ENCODE measurements at places on chromosomes 1 and 21. TPM values are rescaled to one million over a fixed set of nuclear protein-coding genes. Genes with fewer than 3 reads are reported as not detected.
A peak's percentile ranks its signal among the peaks of the same experiment; 100 is the strongest.

LEFTY2 gene
- total RNA-seq = 38.3 TPM

RUSC1 gene
- total RNA-seq = 49.1 TPM

SYNC gene
- 72.5 TPM for total RNA-seq

RSPH1 gene
- total RNA-seq = not detected

KCNE2 gene
- total RNA-seq = not detected

GPR153 gene
- total RNA-seq = 5.8 TPM

C1QA gene
- total RNA-seq = not detected

CSDE1 gene
- total RNA-seq = 540 TPM

DNA sequence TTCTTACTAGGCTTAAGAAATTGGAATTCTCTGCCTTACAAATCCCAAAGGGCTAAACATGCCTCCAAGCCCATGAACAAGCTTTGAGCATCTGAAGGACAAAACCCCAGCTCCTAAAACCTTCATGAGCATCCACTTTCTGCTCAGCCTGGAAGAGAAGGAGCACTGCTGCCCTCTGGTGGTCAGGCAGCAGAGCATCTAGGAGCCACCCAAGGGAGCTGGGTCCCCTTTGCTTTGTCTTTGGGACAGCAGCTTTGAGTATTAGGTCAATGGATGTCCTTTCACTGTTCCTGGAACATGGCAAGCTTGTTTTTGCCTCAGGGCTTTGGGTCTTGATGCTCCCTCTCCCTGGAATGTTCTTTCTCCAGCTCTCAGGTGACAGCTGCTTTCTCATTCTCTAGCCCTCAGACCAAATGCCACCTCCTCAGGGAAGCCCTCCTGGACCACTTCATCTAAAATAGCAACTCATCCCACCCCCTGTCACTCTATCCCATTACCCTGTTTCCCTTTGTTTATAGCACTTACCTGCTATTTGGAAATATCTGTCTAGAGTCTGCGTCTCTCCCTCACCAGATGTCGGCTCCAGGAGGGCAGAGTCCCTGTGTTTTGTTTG, 25.7 kb downstream of the RAB7B start:
- peaks cover 8% of the 10 kb centered on the region for H3K36me3 ChIP-seq
- DNase-seq = no peak
- H3K27ac ChIP-seq = no peak overlapping the region
- no peak overlapping the region for H3K4me3 ChIP-seq
- H3K4me1 ChIP-seq = peaks cover 6% of the 10 kb centered on the region

DNA sequence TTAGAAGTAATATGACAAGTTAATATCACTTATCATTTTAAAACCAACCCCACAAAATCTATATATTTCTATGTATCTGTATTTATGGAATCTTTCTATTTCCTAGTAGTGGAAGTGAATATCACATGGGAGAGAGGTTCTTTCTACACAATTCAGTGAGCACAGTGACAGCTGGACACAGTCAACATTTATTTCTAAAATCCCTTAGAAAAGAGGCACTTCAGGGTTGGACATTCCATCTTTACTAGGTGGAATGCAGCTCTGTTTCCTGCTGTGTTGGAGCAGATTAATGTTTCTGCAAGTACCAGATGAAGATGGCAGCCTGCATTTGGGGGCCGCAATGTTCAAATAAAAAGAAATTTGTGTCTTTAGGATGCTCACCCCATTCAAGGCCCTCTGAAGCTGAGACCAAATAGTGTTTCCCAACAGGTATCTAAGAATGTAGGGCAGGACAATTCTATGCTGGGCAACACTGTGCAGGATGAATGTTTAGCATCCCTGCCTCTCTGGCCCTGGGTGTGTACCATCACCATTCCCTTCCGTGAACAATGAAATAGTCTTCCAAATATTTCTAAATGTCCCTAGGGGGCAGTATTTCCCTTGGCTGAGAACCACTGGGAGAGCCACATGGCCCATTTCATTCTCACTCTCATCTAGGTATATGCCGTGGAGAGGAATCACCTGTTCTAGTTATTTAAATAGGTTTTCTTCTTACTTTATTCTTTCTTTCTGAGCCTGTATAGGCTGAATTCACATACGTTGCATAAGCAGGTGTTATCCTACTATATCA, 394.8 kb downstream of the PRDM2 start:
- no peak for DNase-seq
- H3K36me3 ChIP-seq = peaks cover 7% of the 10 kb centered on the region
- no peak overlapping the region for H3K4me3 ChIP-seq
- H3K27ac ChIP-seq = no peak overlapping the region

GRCh38 chr1:182381962-182382819, 9.4 kb downstream of the GLUL start:
- no peaks in the 10 kb centered on the region for H3K27me3 ChIP-seq
- H3K4me1 ChIP-seq = no peaks in the 10 kb centered on the region
- H3K36me3 ChIP-seq = peaks cover 40% of the 10 kb centered on the region
- no peak overlapping the region for H3K4me3 ChIP-seq
- no peak for DNase-seq

- no peaks in the 10 kb centered on the region for H3K27me3 ChIP-seq
- DNase-seq = no peak
- peak overlapping the region; percentile 25 for H3K27ac ChIP-seq
Measured at GRCh38 chr1:246629030-246629429, 62.8 kb downstream of the CNST start.

DNA sequence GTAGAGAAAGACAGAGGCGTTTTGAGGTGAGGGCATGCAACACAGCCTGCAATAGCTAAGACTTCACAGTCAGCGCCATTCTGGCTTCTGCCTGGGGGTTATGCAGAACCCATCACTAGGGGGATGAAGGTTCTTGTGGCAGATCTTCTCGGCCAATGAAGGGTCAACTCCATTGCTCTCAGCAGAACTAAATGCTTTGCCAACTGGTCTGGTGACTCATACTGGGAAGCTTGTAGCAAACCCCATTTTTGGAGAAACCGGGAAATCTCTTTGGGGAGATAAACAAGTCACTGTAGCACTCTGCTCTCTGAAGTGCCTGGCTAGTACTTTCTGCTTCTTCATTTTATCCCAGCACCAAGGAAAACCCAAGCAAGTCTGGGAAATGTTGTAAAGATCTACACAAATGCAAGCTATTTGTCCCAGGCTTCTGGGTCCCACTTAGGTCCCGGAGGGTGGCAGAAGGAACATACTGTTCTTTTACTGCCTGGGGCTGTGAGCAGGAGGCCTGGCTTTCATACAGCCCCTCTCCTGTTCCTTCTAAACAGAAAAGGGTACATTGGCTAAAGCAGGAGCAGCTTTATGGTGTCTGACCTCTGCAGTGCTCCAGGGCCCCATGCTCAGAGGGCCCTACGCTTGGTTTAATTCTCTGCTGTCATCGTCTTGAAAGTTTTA, 28.8 kb downstream of the SHISA4 start:
- DNase-seq = no peak
- peak overlapping the region; percentile 44 for H3K4me3 ChIP-seq
- peaks cover 74% of the 10 kb centered on the region for H3K4me1 ChIP-seq
- H3K27ac ChIP-seq = peak overlapping the region; percentile 94

DNA sequence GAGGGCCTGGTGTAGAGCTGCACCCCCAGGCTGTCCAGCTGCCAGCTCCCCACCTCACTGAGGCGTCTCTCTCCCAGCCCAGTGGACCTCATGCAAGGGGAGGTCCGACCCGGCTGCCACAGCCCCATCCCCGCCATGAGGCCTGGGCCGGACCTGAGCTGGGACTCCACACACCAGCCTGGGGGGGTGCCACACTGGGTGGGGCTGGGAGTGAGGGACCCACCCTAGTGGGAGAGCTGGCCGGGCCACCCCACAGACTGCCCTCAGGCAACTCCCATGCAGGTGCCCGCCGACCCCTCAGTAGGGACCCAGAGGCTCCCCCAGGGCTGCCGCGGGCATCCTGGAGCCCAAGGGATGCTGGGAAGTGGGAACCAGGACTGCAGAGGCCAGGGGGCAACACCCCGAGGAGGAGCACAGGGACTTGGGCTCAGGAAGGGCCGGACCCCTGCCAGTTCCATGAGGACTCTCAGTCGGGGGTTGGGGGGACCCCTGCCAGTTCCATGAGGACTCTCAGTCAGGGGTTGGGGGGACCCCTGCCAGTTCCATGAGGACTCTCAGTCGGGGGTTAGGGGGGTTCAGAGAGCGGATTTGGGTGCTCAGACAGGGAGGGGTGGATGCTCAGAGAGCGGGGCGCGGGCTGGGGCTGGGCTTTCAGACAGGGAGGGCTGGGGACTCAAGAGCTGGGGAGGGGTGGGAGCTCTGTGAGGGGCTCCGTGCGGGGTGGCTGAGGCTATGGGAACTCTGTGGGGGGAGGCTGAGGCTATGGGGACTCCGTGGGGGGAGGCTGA, 1.2 kb upstream of the RNF223 start:
- H3K4me1 ChIP-seq = peaks cover 8% of the 10 kb centered on the region
- H3K27me3 ChIP-seq = no peaks in the 10 kb centered on the region
- no peak overlapping the region for H3K27ac ChIP-seq
- no peak overlapping the region for H3K4me3 ChIP-seq

- H3K36me3 ChIP-seq = no peaks in the 10 kb centered on the region
- H3K4me3 ChIP-seq = peak overlapping the region; percentile 95
- no peak for DNase-seq
- H3K27me3 ChIP-seq = no peaks in the 10 kb centered on the region
- H3K4me1 ChIP-seq = peaks cover 38% of the 10 kb centered on the region
- H3K27ac ChIP-seq = peak overlapping the region; percentile 89
Measured at GRCh38 chr1:115977499-115978258, 1.4 kb downstream of the SLC22A15 start.

- no peak overlapping the region for H3K4me3 ChIP-seq
- no peaks in the 10 kb centered on the region for H3K4me1 ChIP-seq
- no peak overlapping the region for H3K27ac ChIP-seq
- peaks cover 56% of the 10 kb centered on the region for H3K27me3 ChIP-seq
- H3K36me3 ChIP-seq = peaks cover 16% of the 10 kb centered on the region
- DNase-seq = no peak
Measured at GRCh38 chr1:159968901-159969300, 14.9 kb upstream of the SLAMF9 start.

Data from chondrocyte (in vitro differentiated cells).